ENCODE measurements at places on chromosomes 11 and 22. TPM values are rescaled to one million over a fixed set of nuclear protein-coding genes. Genes with fewer than 3 reads are reported as not detected.

OR52W1 gene
- total RNA-seq = not detected

FGF4 gene
- total RNA-seq = not detected

MAP6 gene
- 0.21 TPM for total RNA-seq

TMPRSS5 gene
- total RNA-seq = 0.85 TPM

TENM4 gene
- total RNA-seq = 0.39 TPM

CD3D gene
- total RNA-seq = 0.39 TPM

Data from Panc1 (cell line).